ENCODE measurements at places on chromosomes 12 and 14. TPM values are rescaled to one million over a fixed set of nuclear protein-coding genes. Genes with fewer than 3 reads are reported as not detected.

GRCh38 chr12:100225491-100225890, 24.9 kb downstream of the ACTR6 start:
- H3K4me1 ChIP-seq: no peaks in the 10 kb centered on the region
- DNase-seq: no peak
- H3K4me3 ChIP-seq: no peak overlapping the region
- no peaks in the 10 kb centered on the region for H3K27me3 ChIP-seq
- peaks cover 11% of the 10 kb centered on the region for H3K36me3 ChIP-seq

- no peaks in the 10 kb centered on the region for H3K36me3 ChIP-seq
- DNase-seq: no peak
- no peak overlapping the region for H3K4me3 ChIP-seq
- peaks cover 5% of the 10 kb centered on the region for H3K27me3 ChIP-seq
These were observed 160.2 kb downstream of the RIMBP2 start for GRCh38 chr12:130555628-130556485.

GRCh38 chr12:122830517-122831214, 4.6 kb upstream of the HIP1R start:
- no peak for DNase-seq
- H3K4me1 ChIP-seq: peaks cover 9% of the 10 kb centered on the region
- H3K27me3 ChIP-seq: no peaks in the 10 kb centered on the region

DNA sequence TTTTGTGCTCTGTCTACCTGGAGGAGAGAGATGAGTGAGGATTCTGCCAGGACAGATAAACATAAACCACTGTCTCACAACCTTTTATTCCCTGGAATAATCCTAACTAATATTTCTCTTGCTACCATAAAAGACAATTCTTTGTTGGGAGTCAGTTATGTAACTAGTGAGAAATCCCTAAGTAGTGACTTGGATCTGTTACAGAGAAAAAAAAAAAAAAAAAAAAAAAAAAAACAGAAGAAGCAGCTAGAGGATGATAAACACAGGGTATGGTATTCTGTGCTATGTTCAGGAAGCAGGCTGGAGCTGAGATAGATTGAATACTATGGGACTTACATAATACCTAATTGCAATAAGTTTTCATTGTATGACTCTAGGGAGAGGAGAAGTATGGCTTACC, 178.7 kb downstream of the CNTN1 start:
- no peaks in the 10 kb centered on the region for H3K36me3 ChIP-seq
- no peaks in the 10 kb centered on the region for H3K4me1 ChIP-seq
- no peak for DNase-seq
- H3K27ac ChIP-seq: no peak overlapping the region
- no peak overlapping the region for H3K4me3 ChIP-seq
- H3K27me3 ChIP-seq: no peaks in the 10 kb centered on the region

GRCh38 chr12:27996761-27997160, 24.2 kb upstream of the PTHLH start:
- no peak for DNase-seq
- no peaks in the 10 kb centered on the region for H3K36me3 ChIP-seq
- no peak overlapping the region for H3K27ac ChIP-seq
- no peak overlapping the region for H3K4me3 ChIP-seq

DNA sequence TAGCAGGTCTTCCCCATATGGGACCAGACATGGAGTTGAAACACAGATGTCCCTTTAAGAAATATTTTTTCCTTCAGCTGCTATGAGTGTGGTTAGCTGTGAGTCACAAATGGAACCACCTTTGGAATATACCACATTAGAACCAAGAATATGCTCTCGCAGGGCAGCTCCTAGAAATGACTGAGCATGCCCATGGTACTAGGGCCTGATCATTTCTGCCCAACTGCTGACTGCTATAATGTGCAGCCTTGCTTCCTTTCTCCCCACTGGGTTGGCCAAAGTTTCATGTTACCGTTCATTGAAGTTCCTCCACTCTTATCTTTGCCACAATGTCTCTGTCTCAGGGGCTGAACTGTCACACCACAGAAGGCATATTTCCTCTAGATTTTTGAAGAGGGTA, 1074.6 kb downstream of the FLRT2 start:
- H3K27ac ChIP-seq: no peak overlapping the region
- H3K4me3 ChIP-seq: no peak overlapping the region
- DNase-seq: no peak
- H3K27me3 ChIP-seq: no peaks in the 10 kb centered on the region

- no peaks in the 10 kb centered on the region for H3K36me3 ChIP-seq
- peaks cover 2% of the 10 kb centered on the region for H3K27me3 ChIP-seq
- H3K27ac ChIP-seq: no peak overlapping the region
- no peak for DNase-seq
These were observed 60.6 kb upstream of the ANO4 start for GRCh38 chr12:100733817-100734593.

GRCh38 chr12:31562594-31563328, 28.2 kb downstream of the DENND5B start:
- H3K27ac ChIP-seq: no peak overlapping the region
- H3K27me3 ChIP-seq: peaks cover 9% of the 10 kb centered on the region
- H3K4me3 ChIP-seq: no peak overlapping the region
- H3K4me1 ChIP-seq: no peaks in the 10 kb centered on the region
- H3K36me3 ChIP-seq: no peaks in the 10 kb centered on the region

Gene GLT8D2
- not detected for total RNA-seq

Gene ERBB3
- 0.98 TPM for total RNA-seq

Measured in activated CD8-positive, alpha-beta T cell treated with anti-CD3 and anti-CD28 coated beads for 36 hours (primary cell).